NCI-H1105 treated with DMSO at 0.1 percent for 48 hours (cell line): ENCODE measurements at places on chromosomes 4 and X.
A peak's percentile ranks its signal among the peaks of the same experiment; 100 is the strongest.

GRCh38 chr4:89171176-89171805 is 60.0 kb downstream of the TIGD2 start:
- DNase-seq = peak; percentile 6

DNA sequence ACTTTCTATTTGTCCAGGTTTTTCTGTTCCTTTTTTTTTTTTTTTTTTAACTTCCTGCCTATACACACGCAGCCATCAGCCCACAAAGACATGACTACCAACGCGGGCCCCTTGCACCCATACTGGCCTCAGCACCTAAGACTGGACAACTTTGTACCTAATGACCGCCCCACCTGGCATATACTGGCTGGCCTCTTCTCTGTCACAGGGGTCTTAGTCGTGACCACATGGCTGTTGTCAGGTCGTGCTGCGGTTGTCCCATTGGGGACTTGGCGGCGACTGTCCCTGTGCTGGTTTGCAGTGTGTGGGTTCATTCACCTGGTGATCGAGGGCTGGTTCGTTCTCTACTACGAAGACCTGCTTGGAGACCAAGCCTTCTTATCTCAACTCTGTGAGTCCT is 2.1 kb downstream of the EBP start:
- DNase-seq = no peak

GRCh38 chr4:22170353-22170752 is 221.8 kb upstream of the KCNIP4 start:
- DNase-seq = no peak

- peak; percentile 9 for DNase-seq
Observed at GRCh38 chr4:6470502-6471306, 1.7 kb downstream of the PPP2R2C start.

DNA sequence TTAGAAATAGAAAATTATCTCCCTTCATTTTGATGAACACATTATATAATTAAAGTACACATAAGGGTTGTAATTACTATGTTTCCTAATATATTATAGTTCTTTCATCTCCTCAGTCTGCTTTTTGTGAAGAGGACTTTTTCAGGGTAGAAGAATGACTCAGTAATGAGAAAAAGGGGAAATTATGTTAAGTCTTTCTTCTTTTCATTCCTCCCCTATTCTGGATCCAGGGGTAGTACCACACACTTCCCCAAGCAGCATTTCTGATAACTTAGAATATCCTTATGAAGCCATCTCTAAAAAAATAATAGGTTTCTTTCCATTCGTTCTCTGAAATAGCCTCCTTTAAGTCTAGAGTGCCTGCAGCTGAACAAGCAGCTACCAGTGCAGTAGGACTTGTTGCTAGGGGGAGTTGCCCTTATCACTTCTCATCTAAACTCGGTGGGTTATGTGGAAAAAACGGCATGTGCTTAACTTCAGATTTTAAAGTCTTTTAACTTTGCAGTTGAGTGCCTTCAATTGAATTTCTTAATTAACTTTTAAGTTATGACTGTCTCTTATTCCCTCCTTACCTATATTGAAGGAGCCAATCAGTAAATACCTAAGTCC is 184.8 kb downstream of the ARHGAP24 start:
- no peak for DNase-seq

- peak; percentile 0 for DNase-seq
Observed at GRCh38 chr4:72505314-72505744, 63.7 kb downstream of the ADAMTS3 start.

DNA sequence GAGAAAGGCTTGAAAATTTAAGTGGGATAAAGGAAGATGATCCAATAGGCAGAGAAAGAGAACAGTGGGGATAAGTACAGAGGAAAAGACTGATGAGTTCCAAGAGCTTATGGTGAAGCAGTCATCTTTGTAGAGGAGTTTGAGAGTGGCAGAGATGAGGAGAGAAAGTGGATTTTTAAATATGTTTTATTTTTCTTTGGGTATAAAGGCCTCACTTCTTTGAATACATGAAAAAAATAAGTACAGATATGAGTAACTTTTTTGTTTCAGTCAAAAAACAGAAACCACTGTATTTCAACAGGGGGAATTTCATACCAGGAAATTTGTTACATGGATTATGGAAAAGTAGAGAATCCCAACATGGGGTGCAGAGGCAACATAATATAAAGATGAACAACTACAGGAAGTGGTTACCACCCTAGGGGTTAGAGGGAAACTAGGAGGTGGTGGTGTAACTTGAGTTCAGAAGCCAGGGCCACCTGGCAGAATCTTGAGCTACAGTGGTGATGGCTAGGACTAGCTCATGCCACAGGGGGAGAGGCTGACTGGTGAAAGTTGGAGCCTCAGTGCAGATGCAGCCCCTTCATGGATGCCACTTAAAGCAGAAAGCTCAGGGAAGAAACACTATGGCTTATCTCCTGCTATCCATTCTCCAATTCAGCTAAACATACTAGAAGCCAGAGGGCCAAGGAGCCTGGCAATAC is 3.4 kb upstream of the CYBB start:
- DNase-seq = no peak

DNA sequence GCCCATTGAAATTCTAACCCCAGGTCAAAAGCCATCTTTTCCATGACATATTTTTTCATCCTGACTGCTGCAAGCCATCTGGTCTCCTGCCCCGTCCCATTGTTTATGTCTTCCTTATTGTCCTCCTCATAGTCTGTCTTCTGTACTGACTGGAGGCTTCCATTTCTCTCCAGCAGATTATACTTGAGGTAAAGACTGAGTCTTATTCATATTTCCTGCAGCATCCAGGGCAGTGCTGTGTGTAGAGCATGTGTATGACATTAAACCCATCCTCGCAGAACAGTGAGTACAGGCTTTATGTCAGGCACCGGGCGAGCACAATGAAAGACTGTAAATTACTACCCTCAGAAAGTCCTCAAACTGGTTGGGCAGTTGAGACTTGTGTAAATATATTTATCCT is 275.1 kb downstream of the C4orf33 start:
- no peak for DNase-seq

DNA sequence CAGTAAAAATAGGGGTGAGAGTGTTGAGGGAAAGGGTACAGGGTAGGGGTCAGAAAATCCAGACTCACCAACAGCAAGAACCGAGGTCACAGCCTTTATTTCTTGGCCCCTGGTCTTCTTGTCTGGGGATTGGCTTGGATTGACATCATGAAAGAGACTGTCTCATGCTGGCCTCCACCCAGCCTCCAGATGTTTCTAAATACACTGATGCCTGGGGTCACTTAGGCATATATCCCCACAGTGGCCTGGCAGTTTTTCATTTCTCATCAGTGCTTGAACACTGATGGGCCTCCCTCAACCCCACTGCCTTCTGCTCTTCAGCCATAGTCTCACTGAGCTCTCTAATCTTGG is 173.9 kb downstream of the RTL9 start:
- DNase-seq = no peak

- DNase-seq = no peak
Observed at GRCh38 chr4:184384056-184384809, 90.1 kb downstream of the IRF2 start.

DNA sequence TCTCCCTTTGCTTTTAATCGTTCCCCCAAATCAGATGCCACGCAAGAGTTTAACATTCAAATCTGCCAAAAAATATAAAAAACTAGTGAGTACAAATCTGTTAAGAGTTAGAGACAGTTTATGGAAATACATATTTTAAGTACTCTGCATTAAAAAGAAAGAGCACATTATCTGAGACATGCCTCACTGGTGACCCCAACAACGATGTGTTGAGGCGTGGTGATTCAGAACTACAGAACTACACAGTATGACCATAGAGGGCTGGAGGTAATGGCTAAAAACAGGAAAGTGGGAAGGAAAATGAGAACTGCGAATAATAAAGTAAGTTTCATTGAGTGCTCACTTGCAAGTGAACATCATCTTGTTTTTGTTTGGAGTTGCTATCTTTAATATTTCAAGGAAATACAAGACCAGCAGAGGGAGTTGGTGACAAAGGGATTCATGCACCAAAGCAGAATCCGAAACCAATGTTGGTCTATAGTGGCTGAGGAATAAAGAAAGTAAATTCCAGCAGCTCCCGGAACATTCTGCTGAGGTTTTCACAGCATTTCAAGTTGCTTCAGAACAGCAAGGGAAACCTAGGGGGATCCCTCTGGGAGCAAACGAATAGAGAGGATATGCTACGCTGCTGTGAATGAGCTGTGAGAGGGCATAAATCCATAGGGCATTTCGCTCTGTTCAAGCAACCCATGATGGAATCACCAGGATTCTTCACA is 92.2 kb downstream of the DCHS2 start:
- DNase-seq = peak; percentile 20

DNA sequence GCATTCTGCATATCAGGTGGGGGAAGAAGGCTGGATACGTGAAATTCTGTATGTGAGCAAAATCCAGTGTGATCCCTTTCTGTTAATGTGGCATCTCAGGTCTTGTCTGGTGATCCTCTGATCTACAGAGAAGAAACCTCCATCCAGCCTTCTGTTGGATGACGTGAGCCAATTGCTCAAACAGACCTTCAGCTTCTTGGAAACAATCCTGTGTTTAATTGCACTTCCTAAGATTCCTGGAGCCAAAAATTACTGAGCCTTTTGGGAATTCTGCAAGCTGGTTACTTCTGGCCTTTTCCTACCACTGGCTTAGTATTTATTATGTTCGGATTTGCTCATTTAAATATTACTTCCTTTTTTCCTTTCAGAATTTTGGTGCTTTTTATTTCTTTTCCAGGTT is 51.2 kb downstream of the TRIML1 start:
- no peak for DNase-seq

DNA sequence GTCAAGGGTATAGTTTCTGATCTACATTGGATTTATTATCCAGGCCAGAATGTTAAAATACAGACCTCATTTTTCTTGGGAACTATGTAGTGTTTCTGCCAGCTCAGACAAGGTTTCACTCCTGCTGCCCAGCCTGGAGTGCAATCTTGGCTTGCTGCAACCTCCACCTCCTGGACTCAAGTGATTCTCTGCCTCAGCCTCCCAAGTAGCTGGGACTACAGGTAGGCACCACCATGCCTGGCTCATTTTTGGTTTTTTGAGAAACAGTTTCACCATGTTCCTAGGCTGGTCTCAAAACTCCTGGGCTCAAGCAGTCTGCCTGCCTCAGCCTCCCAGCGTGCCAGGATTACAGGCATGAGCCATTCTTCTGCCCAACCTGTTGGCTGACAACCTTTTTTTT is 5.7 kb downstream of the RPL34 start:
- DNase-seq = no peak

- DNase-seq = no peak
Observed at GRCh38 chr4:87566276-87566675, 37.1 kb upstream of the SPARCL1 start.

DNA sequence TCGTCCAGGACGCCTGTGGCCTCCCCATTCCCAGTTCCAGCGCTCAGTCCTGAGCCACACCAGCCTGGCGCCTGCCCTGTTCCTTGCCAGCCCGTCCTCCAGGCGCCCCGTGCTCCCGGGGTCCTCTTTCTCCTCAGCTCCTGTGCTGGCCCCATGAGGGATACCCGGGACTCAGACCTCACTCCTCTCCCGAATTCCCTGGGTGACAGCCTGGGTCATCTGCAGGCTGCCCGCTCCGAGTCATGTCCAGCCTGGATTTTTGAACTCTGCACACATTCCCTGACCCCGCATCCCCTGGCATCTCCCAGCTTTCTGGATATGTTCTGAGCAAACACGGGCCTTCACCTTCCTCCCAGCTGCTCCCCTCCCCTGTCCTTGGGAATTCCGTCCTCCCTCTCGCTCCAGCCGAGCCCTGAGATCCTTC is 14.9 kb upstream of the ADD1 start:
- DNase-seq = no peak

- DNase-seq = no peak
Observed at GRCh38 chr4:169859366-169860216, 101.8 kb upstream of the HPF1 start.

DNA sequence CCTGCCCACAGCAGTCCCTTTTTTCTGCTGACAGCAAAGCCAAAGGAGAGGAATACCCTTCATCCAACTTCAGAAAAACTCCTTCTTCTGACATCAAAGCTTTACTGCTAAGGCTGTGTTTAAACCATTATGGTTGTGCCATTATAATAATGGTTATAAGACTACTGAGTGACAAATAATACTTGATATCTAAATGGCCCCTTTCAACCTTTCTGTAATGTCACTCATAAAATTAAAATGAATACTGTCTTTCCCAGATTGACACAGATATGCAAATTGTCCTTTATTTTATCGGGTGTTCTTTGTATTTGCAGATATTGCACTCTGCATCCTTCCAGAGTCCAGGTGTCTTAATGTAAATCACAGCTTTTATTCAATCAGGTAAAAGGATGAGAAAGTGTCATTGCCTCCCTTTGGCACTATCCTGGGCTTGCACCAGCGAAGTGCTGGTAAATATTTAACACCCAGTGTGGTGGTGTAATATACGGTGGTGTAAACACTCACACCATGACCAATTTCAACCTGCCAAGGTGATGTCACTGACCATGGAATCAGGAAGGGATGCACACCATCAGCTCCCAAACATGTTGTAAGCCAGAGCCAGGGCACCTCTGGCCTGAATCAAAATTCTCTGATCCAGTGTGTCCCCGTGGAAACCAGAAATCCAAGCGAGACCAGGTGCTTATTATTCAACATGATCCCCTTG is 139.4 kb upstream of the TENM3 start:
- DNase-seq = no peak

GRCh38 chr4:16916031-16916430 is 17.6 kb upstream of the LDB2 start:
- DNase-seq = no peak
